ENCODE measurements at places on chromosomes 3 and 15.

DNA sequence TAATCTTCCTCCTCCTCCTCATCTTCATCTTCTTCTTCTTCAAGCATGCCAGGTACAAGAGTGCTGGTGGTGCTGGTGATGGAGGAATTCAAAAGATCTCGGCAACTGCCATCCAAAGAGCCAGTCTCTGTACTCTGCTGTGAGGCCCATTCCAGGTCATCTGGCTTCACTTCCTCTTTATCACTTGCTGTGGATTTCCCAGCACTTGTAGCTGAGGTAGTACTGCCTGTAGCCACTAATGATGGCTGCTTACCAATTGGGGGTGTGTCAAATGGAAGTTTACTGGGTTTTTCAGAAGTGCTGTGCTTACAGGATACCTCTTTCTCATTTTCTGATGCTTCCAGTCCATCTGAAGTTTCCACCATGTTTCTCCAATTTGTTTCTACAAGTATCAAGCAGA lies 28.8 kb upstream of the SHC4 start:
- DNase-seq, result no peak

DNA sequence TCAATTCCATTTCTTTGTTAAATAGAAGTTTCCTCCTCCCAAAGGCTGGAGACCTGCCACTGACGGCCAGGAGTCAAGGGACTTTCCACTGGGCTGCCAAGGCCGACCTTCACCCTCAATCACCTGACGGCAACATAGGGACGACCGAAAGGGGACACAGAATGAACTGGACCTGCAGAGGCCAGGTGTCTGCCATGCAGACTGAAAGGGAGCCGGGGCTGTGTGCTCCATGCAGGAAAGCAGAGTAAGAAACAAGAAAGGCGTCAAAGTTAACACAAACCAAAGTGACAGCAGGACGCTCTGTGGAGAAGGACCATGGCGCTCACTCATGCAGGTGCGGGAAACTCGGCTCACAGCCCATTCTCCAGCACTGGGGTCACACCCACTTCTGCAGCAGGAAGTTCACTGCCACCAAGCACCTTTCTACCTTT lies 26.1 kb downstream of the ZXDC start:
- no peak for DNase-seq

GRCh38 chr15:85527895-85528294 lies 147.5 kb downstream of the AKAP13 start:
- DNase-seq, result no peak

- DNase-seq, result no peak
These were observed 225.5 kb upstream of the STT3B start for GRCh38 chr3:31307131-31307785.

DNA sequence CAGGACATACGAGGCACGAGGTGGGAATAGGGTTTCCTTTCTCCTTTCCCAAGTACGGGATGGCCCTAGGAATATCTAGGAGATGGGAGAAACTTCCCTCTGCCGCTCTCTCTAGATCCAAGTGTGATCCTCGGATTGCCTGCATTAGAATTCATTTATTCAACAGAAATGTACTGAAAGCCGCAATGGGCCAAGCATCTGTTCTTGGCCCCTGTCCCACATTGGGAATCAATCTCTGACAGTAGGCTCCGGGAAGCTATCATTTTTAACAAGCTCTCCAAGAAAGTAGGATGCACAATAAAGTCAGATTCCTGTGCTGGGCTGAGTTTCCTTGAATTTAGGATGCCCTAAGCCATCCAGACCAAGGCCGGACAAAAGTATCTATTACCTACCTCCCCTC lies 37.2 kb upstream of the CA12 start:
- no peak for DNase-seq

DNA sequence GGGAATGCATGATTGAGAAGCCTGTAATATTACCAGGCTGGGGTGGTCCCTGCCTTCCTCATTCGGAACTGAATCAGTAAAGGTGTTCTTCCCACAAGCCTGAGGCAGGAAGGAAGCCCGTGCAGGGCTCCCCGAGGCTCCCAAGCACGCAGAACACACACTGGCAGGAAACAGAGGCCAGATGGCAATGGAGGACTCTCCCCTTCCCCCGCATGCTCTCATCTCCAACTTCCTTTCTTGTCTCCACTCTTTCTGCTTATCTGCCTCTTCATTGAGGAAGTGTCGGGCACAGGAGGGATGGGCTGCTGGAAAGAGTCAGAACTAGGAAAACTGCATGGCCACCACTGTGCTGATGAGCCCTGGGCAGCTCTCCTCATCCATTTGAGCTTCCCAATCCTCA lies 123.5 kb downstream of the NUP210 start:
- DNase-seq, result no peak

DNA sequence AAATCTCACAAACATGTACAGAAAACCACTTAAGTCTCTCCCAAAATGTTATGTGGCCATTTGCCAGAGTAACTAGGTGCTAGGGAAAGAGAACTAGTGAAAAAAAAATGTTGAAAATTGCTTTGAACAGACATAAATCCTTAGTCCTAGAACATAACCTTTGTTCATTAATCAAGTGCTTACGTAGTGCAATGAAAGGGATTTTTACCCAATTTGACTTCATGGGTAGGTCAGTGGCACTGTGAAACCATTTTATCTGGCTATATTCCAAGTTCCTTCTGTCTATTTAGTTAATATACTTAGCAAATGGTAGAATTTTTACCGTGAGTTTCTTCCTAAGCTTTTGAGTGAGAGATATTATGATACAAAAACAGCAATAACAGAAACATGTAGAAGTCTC lies 209.4 kb downstream of the DIPK2A start:
- DNase-seq, result no peak

GRCh38 chr3:30819067-30819798 lies 75.2 kb downstream of the GADL1 start:
- no peak for DNase-seq

GRCh38 chr15:81008312-81008711 lies 7.6 kb downstream of the TLNRD1 start:
- no peak for DNase-seq

All from stimulated activated CD8-positive, alpha-beta memory T cell treated with anti-CD3 and anti-CD28 coated beads, Interleukin-15, amount 100 ng/mL, for 4 hours (primary cell).